ENCODE measurements at places on chromosomes 3 and 15.

DNA sequence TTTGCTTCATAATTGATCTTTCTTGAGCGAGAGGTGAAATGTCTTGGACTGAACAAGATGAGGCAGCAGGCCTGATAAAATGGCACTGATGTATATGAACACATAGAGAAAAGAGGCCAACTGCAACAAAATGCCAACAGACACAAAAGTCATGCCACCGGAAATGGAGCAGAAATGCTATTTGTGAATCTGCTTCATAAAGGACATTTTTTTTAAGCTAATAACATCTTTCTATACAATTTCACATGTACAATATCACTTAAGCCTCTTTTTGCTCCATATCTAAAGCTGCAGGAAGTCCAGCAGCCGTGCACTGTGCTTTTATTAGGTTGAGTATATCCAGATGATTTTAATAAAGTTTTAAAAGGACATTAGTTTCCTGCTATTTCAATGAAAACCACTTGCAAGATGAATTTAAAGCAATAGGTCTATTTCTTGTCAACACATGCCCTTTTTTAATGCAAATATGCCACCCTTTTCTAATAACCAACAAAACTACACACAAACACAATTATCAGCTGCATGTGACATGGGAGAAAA lies 169.2 kb upstream of the ADAMTS9 start:
- no peak for DNase-seq

- DNase-seq: peak; percentile 85
These were observed 365.7 kb upstream of the ICE2 start for GRCh38 chr15:60844511-60845174.

- DNase-seq: no peak
These were observed 1034.1 kb upstream of the SEMA6D start for GRCh38 chr15:46682969-46683791.

GRCh38 chr3:121621491-121621890 lies 28.3 kb downstream of the FBXO40 start:
- DNase-seq: no peak

DNA sequence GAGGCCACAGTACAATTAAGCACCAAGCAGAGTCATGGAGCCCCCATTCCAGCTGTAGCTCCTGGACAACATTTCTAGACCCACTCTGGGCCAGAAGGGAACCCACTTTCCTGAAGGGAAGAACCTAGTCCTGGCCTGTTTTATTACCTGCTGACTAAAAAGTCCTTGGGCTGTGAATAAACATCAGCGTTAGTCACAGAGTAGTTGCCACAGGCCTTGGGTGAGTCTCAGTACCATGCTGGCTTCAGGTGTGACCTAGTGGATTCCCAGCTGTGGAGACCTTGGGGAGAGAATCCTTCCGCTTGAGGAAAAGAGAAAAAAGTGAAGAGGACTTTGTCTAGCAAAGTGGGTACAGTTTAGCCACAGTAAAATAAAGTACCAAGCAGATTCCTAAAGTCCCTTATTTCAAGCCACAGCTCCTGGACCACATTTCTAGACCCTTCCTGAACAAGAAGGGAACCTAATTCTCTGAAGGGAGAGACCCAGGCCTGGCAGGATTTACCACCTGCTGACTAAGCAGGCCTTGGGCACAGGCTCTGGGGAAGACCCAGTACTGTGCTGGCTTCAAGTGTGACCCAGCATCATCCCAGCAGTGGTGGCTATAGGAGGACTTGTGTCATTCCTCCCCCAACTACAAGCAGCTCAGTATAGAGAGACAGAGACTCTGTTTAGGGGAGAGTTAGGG lies 118.3 kb upstream of the KCNH8 start:
- no peak for DNase-seq

DNA sequence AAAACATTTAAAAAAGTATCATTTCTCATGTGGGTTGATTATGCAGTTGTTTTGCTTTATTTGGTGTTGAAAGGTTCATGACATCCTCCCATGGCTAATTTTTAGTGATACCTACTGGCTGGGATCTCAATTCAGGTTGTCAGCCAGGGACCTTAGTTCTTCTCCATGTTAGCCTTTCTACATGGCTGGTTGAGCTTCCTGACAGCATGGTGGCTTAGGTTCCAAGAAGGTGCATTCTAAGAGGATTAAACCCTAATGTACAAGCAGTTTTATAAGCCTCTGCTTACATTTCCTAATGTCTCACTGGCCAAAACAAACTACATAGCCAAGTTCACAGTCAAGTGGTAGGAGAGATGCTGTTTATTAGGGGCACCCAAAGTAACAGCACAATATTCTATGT lies 9.4 kb upstream of the TM6SF1 start:
- no peak for DNase-seq

DNA sequence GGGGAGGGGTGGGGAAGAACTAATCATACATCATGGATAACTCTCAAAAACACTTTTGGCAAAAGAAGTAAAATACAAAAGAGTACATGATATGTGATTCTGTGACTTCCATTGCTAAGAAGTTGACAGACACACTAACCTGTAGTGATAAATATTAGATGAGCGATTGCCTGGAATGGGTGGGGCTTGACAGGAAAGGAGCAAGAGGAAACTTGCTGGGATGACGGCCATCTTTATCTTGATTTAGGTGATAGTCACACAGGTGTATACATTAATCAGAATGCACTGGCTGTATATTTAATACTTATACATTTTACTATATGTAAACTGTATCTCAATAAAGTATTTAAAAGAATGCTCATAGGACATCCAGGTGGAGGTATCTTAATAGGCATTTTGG lies 13.1 kb downstream of the PARL start:
- DNase-seq: no peak

GRCh38 chr15:92681141-92681631 lies 25.6 kb upstream of the FAM174B start:
- DNase-seq: no peak

- peak; percentile 7 for DNase-seq
These were observed 11.6 kb downstream of the TAMM41 start for GRCh38 chr3:11835028-11835639.

- DNase-seq: peak; percentile 90
These were observed 10.5 kb downstream of the GNAI2 start for GRCh38 chr3:50246517-50246954.

GRCh38 chr3:18847583-18848197 lies 300.6 kb upstream of the KCNH8 start:
- peak; percentile 33 for DNase-seq

DNA sequence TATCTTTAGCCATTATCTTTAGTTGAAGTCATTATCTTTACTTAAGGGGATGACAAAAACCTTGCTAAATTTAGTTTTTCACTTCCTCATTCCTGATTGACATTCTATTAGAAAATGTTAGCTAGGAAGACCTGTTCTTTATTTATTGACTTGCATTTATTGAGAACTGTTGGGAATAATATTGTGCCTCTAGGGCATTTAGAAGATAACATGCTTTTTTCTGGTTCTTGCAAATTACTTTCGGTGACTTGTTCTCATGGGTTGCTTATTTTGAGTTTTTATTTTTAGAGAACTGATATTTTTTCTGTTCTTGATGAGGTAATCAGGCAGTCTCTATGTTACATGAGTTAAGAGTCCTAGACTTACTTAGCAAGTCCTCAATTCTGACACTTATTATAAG lies 48.3 kb upstream of the CTDSPL start:
- DNase-seq: no peak

DNA sequence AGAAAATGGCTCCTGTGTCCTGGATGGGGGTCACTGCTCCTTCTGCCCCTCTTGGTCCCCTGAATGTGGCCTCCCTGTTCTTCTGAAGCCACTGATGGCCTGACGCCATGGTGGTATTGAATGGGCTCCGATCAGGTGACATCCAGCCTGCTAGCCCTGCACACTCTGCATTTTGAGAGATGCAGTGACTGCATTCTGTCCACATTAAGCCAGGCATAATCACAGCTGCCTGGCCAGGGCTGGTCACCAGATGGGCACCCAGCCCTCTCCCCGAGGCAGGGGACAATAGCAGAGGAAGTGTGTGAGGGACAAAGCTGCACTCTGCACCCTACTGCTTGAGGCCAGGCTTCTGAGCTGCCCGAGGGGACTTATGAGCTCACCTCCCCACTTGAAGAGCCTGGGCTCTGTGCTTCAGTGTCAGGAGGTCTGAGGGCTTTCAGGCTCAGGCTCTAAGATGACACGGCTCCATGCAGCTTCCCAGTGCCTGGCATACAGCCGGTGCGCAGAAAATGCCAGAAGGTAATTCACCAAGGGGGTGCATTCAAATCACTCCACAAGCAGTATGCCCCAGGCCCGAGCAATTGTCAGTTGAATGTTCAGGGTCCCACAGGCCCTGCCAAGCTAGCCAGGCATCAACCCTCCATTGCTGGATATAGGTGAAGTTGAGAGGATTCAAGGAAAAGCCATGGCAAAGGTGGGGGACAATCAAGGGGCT lies 56.8 kb downstream of the WNT7A start:
- DNase-seq: no peak

- no peak for DNase-seq
These were observed 139.8 kb downstream of the SHQ1 start for GRCh38 chr3:72708441-72708840.

GRCh38 chr3:64095802-64096201 lies 72.5 kb upstream of the PSMD6 start:
- no peak for DNase-seq

- DNase-seq: no peak
These were observed 234.4 kb upstream of the TBL1XR1 start for GRCh38 chr3:177431525-177432176.

DNA sequence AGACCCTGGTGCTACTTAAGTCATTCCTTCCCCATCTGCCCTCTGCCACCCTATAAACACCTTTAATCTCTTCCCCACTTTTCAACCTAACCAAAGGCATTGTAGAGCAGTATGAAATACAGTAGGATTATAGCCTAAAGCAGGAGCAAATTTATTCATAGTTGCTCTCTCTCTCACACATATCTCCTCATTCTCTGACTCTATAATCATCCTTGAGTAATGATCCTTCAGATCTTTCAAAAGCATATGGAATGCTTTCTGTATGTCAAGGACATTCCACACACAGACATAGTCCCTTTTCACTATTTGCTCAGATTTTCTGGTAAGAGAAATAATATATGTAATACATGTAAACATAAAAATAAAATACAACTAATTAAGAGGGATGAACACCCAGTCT lies 54.1 kb downstream of the TRPC1 start:
- DNase-seq: no peak

DNA sequence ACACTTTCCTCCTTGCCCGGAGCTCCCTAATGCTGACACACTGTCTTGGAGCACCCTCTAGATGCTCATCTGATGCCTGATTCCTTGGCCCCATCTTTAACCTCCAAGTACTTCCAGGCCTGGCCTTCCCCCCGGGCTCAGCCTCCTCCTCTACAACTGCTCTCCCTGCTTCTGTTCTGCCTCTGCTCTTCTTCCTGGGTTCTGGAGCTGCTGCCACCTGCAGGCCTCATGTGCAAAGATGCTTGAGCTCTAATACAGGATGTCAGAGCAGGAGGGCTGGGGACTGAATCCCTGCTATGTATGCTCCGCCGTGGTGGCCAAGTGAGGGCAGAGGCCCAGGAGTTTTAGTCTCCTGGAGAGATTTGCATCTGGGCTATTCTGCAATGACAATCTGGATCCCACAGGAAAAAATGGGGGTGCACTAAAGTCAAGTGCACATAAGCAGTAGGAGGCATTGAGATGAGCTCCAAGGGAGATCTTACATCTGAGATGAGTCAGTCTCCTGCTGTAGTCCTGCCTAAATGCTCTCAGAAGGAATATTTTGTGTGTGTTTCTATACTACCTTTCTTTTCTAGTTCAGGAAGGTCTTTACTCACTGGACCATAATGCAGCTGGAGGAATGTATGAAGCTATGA lies 296.3 kb downstream of the UACA start:
- DNase-seq: peak; percentile 50

GRCh38 chr3:126472277-126473006 lies 3.2 kb downstream of the ZXDC start:
- DNase-seq: peak; percentile 43

DNA sequence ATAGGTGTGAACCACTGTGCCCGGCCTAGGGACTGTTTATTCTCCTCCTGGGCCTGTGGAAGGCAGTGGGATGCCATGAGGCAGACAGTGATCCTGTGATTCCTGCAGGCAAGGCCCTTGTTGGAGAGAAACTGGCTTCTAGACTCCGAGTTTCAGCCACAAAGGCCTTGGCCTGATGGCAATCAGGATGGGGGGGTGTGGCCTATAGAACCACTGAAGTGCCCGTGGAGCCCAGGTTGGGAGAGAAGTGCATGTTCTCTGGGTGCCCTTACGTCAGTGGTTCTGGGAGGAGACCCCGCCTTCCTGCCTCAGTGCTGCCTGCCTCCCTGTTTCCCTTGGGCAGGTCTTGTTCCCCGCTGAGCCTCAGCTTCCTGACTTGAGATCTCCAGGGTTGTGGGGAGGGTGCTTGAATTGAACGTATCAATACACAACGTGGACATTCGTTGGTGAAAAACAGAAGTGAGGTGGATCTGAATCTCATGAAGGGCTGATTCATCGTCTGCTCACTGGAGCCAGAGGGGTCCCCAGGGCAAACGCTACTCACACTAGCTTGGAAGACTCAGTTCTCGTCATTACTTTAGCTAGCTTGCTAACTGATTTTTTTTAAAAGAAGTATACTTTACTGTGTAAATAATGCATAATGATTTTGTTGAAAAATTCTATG lies 31.8 kb downstream of the IRAK2 start:
- DNase-seq: no peak

Data from activated CD4-positive, alpha-beta T cell treated with anti-CD3 and anti-CD28 coated beads, Interleukin-2, Interleukin-4, amounts not matched to agents 100 ng/mL and 50 ng/mL, durations not matched to agents 16 hours and 8 hours (primary cell).